Memory B cell (primary cell): ENCODE measurements at places on chromosomes 6 and 20.

DNA sequence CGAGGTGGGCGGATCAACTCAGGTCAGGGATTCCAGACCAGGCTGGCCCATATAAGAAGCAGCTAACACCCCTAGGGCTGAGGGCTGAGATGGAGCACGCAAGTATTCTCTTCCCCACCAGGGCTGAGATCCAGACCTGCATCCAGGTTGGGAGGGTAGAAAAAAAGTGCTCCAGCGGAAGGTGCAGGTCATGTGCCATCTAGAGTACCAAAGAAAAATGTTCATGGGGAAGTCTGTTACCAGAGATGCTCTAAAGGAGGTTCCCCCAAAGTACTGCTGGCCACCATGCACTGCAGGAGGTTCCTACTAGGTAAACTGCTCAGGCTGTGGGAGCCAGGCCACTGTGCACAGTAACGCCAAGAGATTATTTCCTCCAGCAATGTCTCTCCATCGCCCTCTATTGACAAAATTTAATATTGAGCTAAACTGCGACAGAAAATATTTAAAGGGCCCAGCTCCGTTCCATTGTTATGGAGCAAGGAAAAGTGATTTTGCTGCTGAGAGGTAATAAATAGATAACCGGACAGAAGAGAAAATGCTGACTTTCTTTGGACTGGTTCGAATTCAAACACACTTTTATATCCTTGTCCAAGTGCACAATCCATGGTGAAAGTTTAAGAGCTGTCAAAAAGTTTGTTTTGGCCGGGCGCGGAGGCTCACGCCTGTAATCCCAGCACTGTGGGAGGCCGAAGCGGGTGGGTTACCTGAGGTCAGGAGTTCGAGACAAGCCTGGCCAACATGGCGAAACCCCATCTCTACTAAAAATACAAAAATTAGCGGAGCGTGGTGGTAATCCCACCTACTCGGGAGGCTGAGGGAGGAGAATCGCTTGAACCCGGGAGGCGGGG, 159.9 kb downstream of the OR2B2 start:
- peak; percentile 40 for DNase-seq

- no peak for DNase-seq
Observed at GRCh38 chr20:24784607-24785006, 164.5 kb upstream of the CST7 start.

DNA sequence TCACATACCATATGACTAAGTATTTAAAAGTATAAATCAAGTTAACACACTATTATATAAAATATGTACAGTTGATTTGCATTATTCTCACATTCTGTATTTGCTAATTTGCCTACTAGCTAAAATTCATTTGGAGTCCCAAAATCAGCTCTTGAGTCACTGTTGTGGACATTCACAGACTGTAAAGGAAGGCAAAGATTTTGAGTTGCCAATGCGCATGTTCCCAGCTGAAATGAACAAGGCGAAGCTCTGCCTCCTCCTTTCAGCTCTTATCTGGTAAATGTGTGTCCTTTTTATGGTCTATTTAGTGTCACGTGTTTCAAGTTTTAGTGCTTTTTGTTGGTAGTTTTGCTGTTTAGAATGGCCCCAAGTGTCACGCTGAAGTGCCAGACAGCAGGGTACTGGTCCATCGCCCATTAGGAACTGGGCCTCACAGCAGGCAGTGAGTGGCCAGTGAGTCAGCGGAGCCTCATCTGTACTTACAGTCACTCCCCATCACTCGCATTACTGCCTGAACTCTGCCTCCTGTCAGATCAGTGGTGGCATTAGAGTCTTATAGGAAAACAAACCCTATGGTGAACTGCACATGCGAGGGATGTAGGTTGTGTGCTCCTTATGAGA, 87.2 kb upstream of the ADTRP start:
- DNase-seq = no peak

GRCh38 chr6:29759457-29759856, 36.2 kb downstream of the HLA-F start:
- DNase-seq = no peak

DNA sequence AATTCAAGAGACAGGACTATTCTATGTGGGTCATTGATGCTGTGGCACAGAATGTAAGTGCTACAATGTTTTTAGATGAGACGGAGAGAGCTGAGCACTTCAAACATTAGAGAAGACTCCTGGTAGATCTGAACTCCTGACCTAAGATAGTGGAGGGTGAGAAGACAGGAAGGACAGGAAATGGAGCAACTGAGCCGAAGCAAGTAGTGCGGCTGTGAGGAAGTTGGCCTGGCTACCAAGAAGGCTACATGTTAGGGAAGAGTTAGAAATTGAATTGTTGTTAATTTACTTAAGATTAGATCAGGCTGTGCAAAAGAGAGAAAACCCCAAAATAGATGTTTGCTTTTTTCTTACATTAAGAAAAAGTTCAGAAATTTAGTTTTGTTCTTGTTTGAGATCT, 14.4 kb upstream of the MLIP start:
- DNase-seq = no peak

DNA sequence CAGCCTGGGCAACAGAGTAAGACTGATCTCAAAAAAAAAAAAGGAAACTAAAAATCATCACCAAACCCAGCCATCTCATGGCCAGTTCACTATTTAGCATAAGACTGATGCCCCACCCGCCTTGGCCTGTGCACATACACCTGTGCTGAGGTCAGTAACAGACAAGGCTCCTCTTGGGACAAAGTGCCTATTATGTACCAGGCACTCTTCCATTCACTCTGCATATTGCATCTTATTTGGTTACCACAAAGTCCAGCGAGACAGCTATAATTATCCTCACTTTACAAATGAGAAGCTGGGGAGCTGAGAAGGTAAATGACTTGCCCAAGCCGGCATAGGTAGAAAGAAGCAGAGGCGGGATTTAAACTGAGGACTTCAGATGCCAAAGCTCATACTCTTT, 3.8 kb downstream of the PTPRT start:
- no peak for DNase-seq

DNA sequence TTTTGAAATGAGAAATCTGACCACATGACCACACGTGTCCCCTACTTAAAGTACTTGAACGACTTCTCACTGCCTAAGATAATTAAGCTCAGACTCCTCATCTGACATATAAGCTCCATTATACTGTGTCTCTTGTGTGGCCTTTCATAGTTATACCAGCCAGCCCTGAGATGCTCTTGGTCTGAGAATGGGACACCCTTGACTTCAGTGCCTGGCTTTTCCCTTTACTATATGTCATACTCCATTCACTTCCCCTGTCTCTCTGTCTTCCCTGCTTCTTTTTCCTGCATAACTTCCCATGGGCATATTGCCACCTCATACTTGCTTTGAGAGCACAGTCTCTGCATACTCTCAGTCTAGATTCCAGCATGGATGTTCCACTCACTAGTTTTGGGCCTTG, 53.4 kb upstream of the TINAG start:
- no peak for DNase-seq

GRCh38 chr20:39227416-39227815, 265.3 kb downstream of the DHX35 start:
- DNase-seq = no peak

GRCh38 chr6:46776070-46776712, 17.0 kb upstream of the MEP1A start:
- no peak for DNase-seq

DNA sequence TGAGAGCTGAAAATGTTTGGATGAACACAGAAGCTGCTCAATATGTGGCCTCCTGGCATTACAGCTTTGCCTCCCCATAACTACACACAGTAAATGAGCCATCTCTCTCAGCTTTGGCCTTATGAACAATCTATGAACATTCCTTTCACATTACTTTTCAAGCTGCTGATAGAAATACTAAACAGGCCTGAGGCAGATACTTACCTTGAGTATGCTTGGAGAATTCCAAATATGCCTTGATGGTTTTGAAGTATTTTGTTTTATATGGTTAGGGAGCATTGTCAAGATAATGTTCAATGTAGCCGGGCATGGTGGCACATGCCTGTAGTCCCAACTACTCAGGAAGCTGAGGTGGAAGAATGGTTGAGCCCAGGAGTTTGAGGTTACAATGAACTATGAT, 104.5 kb downstream of the CD24 start:
- DNase-seq = no peak

DNA sequence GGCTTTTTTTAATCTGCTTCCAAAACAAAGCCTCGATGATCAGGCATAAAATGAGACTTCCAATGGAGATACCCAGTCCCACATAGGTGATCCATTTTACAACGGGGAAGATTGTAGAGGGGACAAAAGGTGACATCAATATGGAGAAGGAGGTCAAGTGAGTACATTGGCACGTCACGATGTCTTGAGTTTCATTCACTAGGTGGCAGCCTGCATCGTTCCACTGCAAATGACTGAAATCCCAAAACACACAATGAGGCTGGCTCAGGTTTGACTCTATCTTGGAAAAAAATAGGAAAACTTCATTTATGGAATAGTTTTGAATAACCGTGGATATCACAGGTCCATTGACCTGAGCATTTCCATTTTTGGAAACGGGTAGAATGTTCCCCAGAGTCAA, 32.5 kb downstream of the ADGRF1 start:
- DNase-seq = no peak

GRCh38 chr6:131210469-131210868, 75.2 kb downstream of the AKAP7 start:
- DNase-seq = no peak

GRCh38 chr6:139390447-139390846, 16.0 kb upstream of the CITED2 start:
- no peak for DNase-seq

- DNase-seq = no peak
Observed at GRCh38 chr6:29071831-29072723, 15.0 kb downstream of the OR2B3 start.

GRCh38 chr6:88031550-88031949, 16.1 kb upstream of the SPACA1 start:
- DNase-seq = no peak

- DNase-seq = no peak
Observed at GRCh38 chr20:58449681-58450221, 60.7 kb downstream of the VAPB start.

DNA sequence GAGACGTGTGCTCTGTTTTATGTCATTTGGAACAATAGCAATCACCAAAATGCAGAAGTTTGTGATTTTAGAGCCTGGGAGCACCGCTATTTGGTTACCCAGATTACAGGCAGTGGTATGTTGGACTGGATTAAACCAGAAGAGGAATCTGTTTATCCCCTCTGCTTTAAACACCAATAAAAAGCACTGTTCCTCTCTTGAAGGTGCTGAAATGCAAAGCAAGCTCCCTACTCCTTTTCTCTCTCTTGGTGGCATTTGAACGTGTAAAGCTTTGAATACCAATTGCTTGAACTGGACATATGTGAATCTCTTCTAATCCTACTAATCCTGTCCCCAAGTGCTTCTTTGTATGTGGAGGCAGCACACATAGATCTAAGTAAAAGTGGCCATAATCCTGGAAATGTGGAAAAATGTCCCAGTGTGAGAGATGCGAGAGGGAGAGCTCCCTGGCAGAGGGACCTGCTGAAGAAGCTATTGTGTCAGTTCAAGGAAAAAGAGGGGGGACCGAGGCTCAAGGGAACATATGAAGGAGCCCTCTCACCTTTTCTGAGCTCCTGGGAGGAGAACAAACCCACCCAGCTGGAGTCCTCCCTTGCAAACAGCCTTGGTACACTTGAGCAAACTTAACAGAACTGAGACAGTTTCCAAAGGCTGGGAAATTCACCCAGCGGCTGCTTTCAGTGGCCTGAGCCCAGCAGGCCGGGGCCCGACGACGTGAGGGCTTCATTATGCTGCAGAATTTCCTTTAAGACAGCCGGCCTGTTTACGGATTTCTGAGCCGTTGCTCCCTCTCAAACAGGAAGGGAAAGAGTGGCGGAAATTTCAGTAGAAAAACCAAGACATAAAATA, 18.8 kb upstream of the OLIG3 start:
- DNase-seq = no peak

GRCh38 chr6:161066511-161066910, 74.9 kb downstream of the MAP3K4 start:
- no peak for DNase-seq

DNA sequence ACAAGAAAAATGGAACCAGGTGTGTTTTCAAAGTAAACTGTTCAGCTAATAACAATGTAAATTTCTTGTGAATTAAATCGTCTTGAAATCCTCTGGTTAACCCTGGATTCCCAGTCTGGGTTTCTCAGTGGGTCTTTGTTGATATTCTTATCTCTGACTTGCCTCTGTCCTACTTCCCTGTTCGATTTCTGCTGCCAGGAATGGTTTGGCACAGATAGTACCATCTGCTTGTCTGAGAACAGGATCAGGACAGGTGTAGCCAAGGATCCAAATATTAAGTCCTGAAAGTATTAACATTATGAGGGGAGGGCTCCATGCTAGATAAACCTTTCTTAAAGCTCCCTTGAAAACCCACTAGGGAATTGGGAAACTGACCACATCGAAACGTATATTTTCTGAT, 30.1 kb downstream of the ARFGEF2 start:
- DNase-seq = no peak

DNA sequence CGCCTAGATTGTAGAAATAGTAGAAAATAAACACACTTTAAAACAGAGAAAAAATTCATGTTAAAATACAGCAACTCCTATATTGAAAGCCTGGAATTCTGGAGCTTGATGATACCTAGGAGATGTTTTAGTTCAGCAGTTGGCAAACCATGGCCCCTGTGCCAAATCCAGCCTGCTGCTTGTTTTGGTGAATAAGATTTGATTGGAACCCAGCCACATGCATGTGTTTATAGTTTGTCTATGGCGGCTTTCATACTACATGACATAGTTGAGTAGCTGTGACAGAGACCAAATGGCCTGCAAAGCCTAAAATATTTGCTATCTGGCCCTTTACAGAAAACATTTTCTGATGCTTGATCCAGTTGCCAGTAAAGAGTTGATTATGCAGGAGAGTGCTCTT, 57.2 kb downstream of the PAX1 start:
- no peak for DNase-seq

GRCh38 chr6:70651326-70651905, 16.3 kb upstream of the SMAP1 start:
- DNase-seq = no peak
